ENCODE measurements at places on chromosomes 6 and 20. TPM values are rescaled to one million over a fixed set of nuclear protein-coding genes. Genes with fewer than 3 reads are reported as not detected.

The CST2 gene
- total RNA-seq, result not detected

The RXRB gene
- total RNA-seq, result 60.0 TPM

The TMEM244 gene
- total RNA-seq, result 1.0 TPM

The NKAIN4 gene
- total RNA-seq, result not detected

The KLHDC3 gene
- total RNA-seq, result 69.9 TPM

Data from activated naive CD8-positive, alpha-beta T cell treated with anti-CD3 and anti-CD28 coated beads, Interleukin-2, amount 10 ng/mL, durations not matched to agents 7 days and 5 days (primary cell).